HTR-8/SVneo (cell line): ENCODE measurements at places on chromosomes 7 and 10.

DNA sequence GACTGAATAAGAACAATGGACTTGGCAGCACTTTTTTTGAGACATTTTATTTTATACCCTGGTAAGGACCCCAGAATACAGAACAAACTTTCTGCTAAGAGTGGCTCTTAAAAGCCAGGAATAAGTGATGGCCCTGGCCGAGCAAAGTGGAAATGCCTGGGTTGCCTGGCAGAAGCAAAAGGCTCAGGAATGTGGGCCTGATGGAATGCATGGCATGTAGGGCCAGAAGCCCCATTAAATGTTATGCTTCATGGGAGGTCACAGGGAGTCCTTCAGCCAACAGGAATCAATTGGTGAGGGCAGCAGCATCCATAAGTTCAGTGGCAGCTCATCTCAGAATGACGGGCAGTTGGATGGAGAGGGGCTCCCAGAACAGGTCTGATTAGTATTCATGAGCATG, 301.5 kb upstream of the CACNA2D1 start:
- DNase-seq = no peak

DNA sequence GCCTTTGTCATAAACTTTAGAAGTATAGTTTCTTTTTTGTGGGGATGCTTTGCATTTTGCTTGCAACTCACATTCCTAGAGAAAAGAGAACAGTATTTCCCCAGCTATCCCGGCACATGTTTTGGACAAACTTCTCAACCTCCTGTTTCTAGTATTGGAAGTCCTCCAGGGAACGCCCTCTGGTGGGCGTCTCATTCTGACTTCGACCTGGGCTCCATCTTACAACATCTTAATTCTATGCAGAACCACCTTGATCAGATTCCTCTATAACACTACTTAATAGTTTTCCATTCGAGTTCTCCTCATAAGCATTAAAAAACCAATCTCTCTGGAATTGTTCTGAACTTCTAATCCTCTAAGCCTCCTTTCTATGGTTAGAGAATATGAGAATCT, 139.5 kb upstream of the FZD8 start:
- DNase-seq = no peak

- DNase-seq = no peak
These were observed 74.2 kb downstream of the TYW1B start for GRCh38 chr7:72753781-72754180.

DNA sequence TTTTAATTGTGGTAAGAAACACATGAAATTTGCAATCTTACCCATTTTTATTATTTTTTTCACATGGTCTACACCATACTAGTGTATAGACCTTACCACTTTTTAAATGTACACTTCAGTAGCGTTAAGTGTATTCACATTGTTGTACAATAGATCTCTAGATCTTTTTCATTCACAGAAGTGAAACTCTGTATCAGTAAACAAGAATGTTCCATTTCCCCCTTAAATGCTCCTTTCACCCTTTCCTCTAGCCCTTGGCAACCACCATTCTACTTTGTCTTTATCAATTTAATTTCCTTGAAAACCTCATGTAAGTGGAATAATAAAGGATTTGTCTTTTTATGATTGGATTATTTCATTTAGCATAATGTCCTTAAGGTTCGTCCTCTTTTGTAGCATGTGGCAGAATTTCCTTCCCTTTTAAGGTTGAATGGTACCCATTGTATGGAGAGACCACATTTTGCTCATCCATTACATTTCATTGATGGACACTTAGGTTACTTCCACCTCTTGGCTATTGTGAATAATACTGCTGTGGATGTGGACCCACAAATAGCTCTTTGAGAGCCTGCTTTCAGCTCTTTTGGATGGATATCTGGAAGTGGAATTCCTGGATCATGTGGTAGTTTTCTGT, 45.7 kb downstream of the SNX10 start:
- no peak for DNase-seq

GRCh38 chr10:74674927-74675326, 151.5 kb upstream of the KAT6B start:
- DNase-seq = no peak

- DNase-seq = no peak
These were observed 470.3 kb downstream of the AUTS2 start for GRCh38 chr7:70068531-70068930.

- DNase-seq = no peak
These were observed 249.7 kb downstream of the NRG3 start for GRCh38 chr10:82124713-82125112.

DNA sequence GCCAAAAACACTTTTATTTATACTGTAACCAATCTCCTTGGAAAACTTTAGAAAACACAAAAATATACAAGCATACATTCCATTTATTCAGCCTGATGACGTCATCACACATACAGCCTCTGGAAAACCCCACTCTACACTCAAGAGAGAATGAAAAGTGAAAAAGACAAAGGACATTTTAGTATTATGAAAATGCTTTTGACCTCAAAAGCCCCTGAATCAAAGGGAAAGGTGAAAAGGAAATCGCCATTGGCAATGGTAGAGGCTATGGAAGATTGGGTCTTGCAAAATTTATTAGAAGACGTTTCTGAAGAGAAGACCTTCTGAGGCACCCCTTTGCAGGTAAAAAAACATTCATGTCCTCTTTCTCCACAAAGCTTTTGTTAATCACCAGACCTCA, 82.9 kb upstream of the STRIP2 start:
- DNase-seq = no peak

- no peak for DNase-seq
These were observed at the start of gene NOBOX for GRCh38 chr7:144403649-144404061. Gene NOBOX, minus strand, starts transcription at chr7:144403693.

- no peak for DNase-seq
These were observed 642.1 kb downstream of the LRMDA start for GRCh38 chr10:76073524-76073923.

- DNase-seq = no peak
These were observed 95.7 kb downstream of the COL13A1 start for GRCh38 chr10:69897432-69897831.
